Gastroesophageal sphincter (tissue), 4 donors: ENCODE measurements at places on chromosomes 2 and 18. TPM values are rescaled to one million over a fixed set of nuclear protein-coding genes. Genes with fewer than 3 reads are reported as not detected.
A peak's percentile ranks its signal among the peaks of the same experiment; 100 is the strongest.

STRADB gene
- 10.9 TPM for total RNA-seq

DNA sequence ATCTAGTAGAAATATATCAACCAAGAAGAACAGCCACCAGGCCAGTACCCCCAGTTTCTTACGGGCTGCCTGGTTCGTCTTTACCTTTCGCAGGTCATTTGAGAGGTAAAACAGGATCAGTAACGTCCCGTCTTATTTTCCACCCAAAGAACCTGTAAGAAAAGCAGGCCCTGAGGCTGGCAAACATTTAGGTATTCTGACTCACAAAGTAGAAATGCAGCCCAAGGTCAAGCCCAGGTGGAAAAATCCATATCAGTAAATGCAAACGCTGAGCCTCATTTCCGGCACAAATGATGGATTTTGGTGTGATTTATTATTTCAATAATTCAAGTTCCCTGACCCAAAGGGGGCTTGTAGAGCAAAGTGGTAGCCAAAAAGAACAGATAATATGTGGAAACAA is 171.2 kb downstream of the ZNF516 start:
- ATAC-seq: no peak

DNA sequence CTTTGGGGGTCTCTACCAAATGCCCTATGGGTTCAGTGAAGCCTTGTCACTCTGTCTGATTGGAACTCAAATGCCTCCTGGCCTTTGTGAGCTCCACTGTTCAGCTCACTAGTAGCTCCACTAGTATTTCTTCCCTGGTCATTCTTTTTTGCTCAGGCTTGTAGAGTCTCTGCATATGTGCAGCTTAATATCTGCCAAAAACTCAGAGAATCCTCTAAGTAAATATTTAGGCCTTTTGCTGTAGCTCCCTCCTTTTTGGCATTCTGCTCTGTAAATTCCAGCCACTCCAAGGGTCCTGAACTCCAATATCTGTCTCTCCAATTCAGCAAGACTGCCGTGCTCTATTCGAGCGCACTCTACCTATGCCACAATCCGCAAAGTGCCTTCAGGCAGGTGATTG is 146.5 kb downstream of the MAIP1 start:
- ATAC-seq: no peak

DNA sequence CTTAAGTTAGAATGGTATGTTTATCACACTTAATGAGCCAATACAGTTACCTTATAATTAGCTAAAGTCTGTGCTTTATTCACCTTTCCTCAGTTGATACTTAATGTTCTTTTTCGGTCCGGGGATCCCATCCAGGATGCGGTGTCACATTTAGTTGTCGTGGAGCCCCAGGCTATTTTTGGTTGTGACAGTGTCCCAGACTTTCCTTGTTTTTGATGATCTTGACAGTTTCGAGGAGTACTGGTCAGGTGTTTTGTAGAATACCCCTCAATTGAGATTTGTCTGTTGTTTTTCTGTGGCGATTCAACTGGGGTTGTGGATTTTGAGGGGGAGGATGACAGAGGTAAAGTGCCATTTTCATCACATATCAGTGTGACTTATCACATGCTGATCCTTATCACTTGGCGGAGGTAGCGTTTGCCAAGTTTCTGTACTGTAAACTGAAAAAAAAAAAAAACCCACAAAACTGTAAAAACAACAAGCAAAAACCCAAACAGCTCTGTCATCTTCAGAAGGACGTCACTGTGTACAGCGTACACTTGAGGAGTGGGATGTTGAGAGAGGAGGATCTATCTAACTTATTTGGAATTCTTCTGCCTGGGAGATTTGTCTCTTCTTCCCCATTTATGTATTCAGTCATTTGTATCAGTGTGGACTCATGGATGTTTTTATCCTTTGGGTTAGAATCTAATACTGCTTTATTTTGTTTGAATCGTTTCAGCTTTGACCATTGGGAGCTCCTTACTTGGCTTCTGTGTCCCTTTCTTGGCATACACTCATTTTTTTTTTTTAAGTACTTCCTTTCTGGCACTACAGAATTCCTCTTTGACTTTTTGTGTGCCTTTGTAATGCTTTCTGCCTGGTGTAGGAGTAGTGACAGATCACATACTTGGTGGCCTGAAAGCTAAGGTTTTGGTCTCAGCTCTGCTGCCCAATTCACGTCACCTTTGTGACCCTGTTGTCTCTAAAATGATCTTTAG is 68.1 kb downstream of the FMNL2 start:
- no peak for ATAC-seq

DNA sequence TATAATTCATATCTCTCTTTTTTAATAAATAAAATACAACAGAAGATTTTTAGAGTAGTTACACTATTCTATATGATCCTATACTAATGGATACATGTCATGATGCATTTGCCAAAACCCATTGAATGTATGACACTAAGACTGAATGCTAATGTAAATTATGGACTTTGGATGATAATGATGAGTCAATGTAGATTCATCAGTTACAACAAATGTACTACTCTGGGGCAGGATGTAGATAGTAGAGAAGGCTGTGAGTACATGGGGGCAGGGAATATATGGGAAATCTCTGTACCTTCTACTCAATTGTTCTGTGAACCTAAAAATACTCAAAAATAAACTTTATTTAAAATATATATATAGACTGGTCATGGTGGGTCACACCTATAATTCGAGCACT is 45.6 kb upstream of the NEDD4L start:
- ATAC-seq: no peak

DNA sequence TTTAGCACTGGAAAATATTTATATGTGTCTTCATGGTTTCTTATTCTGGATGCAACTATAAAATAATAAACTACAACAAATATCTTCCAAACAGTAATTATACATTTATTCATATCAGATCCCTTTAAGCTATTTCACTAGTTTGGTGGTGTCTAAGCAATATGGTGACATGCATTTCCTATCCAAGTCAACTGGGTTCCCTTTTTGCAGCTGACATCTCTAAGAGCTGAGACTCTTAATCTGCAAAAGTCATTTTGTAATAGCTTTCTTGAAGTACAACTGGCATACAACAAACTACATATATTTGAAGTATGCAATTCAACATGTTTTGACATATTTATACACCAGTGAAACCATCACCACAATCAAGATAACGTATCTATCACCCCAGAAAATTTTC is 59.9 kb upstream of the SLC1A4 start:
- ATAC-seq: no peak

DNA sequence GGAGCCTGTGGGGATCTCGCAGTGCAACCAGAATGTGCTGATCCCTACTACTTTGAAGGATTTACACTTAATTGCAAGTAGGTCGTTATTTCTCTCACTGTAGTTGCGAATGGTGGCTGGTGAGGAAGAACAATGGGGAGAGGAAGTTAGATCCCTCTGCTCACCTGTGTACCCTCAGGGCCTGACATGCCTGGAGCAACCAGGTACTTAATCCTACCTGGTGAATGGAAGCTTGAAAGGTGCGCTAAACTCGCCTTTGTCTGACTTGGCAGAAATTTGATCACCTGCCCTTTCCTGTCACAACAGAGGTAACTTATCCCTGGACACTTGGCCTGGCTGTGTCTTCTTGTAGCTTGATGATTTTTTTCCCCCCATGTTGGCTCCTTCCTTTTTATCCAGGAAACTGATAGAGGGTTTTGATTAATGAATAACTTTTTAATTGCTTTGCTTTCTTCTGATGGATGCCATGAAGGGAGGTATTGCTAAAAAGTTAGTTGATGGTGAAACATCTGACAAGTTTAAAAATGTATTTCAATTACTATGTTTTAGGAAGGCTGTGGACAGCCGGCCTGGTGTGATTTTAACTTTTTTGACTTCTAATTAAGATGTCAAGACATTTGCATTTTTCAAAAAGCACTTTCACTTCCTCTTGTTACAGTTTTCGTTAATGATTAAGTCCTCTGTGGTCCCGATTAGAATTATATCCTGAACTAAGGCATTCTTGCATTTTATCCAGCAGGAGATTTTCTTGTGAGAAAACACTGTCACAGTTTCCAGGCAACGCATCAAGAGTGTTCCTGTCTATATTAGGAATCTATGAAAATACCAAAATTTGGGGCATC is 9.2 kb downstream of the SGPP2 start:
- no peak for ATAC-seq

DNA sequence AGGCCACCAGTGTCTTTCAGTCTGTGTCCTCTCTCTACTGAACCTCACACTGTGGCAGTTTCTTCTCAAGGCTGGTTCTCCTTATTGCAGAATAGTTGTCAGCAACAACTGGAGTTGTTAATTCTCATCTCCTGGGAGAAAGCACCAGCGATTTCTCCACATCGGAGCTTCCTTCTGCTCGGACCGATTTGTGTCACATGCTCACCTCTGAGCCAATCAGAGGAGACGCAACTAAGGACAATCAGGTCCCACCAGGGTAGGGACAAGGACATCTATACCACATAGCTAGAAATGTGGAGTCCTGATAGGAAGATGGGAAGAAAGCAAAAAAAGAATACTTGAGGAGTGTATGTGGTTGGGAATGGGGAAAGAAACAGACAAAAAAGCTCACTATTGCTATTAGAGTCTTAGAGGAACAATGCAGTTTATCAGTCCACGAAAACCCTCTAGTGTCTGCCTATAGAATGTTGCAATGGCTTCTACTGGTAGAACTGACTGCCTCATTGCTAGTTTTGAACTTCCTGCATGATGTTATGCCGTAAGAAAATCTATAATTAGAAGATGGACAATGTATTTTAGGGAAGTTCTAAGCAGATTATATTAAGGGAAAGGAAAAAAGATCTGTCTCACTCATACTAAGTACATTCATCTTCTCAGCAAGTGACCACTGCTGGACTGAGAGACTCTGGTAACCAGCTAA is 169.7 kb downstream of the CDCA7 start:
- peak; percentile 53 for ATAC-seq

DNA sequence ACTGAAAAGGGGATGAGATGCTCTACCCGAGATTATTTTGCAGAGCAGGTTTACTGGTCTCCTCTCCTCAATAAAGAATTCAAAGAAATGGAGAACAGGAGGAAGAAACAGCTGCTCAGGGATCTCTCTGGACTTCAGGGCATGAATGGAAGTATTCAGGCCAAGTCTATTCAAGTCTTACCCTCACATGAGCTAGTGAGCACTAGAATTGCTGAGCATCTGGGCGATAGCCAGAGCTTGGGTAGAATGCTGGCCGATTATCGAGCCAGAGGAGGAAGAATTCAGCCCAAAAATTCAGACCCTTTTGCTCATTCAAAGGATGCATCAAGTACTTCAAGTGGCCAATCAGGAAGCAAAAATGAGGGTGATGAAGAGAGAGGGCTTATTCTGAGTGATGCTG is 60.0 kb downstream of the PIKFYVE start:
- ATAC-seq: no peak

GRCh38 chr2:99032786-99033185 is 96.8 kb upstream of the CRACDL start:
- ATAC-seq: no peak

GRCh38 chr2:230184727-230185578 is 34.8 kb downstream of the SP110 start:
- no peak for ATAC-seq

DNA sequence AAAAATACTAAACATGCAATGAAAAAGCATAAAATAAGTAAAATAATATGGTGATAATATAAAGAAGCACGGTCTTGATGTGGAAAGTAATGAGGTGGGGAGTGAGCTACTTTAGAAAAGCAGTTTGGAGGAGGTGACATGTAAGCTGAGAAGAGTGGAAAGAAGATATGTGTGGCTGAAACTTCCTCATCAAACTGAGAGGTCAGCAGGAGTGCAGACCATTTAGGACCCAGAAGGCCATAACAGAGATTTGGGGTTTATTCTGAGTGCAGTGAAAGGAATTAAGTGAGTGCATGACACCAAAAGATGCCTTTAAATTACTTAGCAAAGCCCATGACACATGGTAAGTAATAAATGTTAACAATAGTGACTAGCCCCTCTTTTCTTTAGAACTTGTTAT is 24.4 kb upstream of the TMEM182 start:
- ATAC-seq: no peak

GRCh38 chr2:232418466-232419244 is 12.0 kb downstream of the ALPG start:
- no peak for ATAC-seq

DNA sequence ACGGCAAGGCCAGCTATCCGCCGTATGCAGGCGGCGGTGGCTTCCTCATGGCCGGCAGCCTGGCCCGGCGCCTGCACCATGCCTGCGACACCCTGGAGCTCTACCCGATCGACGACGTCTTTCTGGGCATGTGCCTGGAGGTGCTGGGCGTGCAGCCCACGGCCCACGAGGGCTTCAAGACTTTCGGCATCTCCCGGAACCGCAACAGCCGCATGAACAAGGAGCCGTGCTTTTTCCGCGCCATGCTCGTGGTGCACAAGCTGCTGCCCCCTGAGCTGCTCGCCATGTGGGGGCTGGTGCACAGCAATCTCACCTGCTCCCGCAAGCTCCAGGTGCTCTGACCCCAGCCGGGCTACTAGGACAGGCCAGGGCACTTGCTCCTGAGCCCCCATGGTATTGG is 3.1 kb downstream of the B3GNT7 start:
- ATAC-seq: no peak

GRCh38 chr18:46013484-46014189 is 46.5 kb upstream of the EPG5 start:
- no peak for ATAC-seq

DNA sequence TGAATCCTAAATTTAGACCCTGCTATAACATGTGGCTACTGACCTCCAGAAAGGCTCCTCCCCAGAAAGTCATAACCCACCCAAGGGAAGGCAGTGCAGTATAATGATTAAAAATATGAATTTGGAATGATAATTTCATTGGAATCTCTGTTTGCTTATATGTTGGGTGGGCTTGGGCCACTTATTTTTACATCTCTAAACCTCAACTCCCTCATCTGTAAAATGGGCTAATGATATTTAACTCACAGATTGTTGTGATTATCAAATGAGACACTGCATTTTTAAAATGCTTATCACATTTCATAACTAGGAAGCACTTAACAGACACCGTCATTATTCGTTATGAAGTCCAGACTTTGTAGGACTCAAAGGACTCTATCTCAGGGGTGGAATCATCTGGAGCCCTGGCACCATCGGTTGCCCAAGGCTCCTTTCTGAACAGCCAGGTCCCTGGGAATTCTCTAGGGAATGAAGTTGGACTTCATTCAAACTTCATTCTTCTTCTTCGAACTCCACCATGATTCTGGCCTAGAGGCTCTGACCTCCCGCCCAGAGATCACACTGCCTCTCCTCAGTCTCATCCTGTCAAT is 33.1 kb upstream of the RMDN2 start:
- ATAC-seq: no peak

DNA sequence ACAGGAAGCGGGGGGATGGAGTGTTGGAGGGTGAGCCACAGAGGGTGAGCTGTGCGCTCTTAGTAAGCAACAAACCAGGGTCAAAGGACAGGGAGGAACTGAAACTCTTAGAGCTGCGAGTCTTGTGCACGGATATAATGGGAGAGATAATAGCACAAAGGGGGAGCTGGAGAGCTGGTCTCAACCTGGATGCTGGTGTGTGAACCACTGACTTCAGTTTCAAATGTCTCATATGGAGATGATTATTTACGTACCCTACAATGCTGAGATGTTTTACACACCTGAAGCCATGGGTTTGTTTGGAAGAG is 35.9 kb downstream of the PTGR3 start:
- ATAC-seq: no peak

GRCh38 chr18:73577365-73577764 is 570.3 kb downstream of the FBXO15 start:
- no peak for ATAC-seq

GRCh38 chr2:207996848-207997247 is 28.5 kb downstream of the PLEKHM3 start:
- ATAC-seq: no peak
